ENCODE measurements at places on chromosomes 5 and 9. TPM values are rescaled to one million over a fixed set of nuclear protein-coding genes. Genes with fewer than 3 reads are reported as not detected.

The RANBP17 gene
- total RNA-seq, result 1.4 TPM

DNA sequence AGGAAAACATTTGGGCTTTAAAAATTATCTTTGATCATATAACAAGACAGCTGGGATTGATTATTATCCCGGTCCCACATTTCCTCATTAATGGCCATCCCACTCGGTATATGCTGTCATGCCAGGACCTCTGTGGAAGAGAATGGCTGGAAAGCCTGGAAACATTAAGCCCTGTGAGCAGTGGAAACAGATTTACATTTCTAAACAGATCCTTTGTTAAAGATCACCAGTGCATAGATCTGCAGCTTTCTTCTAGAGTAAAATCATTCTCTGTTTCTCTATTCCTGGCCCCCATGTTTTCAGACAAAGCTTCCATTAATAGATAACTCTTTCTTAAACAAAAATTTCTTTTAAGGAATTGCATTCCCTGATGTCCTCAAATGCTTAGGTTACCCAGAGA is 152.2 kb downstream of the CAVIN4 start:
- DNase-seq, result no peak

GRCh38 chr9:112140936-112141335 is 34.2 kb downstream of the SUSD1 start:
- no peak for DNase-seq

The GRIA1 gene
- total RNA-seq, result 1.2 TPM

The HTR1A gene
- not detected for total RNA-seq

DNA sequence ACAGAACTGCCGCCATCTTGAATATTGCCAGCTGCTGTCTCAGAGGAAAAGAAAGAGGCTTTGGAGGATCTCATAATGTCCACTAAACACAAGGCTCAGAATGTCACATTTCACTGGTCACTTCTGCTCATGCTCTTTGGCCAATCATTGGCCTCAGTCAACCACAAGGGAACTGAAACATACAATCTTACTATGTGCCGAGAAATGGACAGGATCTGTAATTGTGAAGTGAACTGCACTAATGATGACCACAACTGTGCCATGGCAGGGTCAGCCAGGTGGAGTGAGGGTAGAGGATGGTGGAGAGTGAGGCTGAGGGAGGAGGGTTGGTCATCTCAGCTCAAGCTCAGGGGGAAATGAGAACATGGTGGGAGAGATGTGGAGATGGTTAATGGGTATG is 32.8 kb downstream of the GDNF start:
- DNase-seq, result no peak

GRCh38 chr5:78501411-78502352 is 141.3 kb downstream of the SCAMP1 start:
- DNase-seq, result no peak

GRCh38 chr5:44387921-44388320 is 1.3 kb downstream of the FGF10 start:
- no peak for DNase-seq

The LRRC19 gene
- not detected for total RNA-seq

DNA sequence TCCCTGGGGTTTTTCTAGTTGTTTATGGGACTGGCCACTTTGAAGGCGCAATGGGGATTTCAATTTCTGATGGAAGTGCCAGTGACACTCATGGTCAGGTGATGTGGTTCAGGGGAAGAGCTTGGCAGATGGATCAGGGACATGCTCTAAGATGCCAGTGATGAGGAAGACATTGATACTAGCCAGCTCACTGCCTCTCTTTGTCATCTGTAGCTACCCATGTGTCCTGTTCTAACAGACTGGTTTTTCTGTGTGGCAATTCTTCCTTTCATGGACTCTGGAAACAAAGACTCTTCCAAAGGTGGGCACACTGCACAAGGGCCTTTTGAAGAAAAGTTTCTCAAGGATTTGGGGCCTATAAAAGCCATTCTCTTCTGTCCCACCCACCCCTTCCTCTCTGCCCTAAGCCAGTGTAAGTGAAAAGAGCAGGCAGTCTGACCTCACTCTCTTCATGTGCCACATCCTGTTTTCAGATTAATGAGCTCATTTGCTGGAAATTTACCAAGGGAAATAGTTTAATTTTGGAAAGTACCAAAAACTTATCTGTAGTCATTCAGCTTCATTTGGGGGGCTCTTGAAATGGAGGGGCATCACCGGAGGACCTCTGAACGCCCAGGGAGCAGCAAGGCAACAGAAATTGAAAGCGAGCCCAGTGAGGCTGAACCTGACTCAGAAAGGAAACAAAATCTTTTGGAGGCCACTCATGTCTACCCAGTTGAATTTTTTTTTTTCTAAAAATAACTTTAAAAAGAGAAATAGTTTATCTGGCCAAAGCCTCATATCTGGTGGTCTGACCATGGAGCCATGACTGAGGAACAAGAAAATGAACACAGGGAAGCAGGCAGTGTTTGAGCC is 4.9 kb upstream of the TRAF1 start:
- no peak for DNase-seq

GRCh38 chr9:89640801-89641200 is 36.0 kb downstream of the GADD45G start:
- no peak for DNase-seq
